Endothelial cell of umbilical vein (primary cell): ENCODE measurements at places on chromosomes 7 and 10.

DNA sequence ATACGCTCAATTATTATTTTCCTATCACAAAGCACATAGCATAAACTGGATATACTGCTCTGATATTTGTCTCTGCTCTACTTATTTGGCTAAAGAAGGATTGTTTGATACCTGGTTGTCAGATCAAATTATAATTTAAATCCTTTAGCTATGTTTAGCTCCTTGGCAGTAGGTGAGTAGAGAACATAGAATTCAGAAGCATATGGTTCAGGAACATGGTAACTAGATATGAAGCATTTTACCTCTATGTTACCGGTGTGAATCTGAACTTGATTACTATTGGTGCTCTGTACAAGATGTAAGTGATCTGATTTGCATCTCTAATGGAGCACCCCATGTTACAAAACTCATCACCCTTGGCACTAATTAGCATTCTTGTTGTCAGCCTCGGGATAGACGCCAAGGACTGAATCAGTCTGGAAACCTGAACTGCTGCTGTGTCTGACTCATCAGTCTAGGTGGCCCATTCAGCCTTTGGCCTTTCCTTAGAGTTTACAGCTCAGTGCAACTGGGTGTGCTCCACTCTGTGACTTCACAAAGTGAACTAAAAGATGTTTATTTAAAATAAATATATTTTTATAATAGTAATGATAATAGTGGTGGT lies 12.3 kb upstream of the MYPN start:
- DNase-seq: peak; percentile 89

DNA sequence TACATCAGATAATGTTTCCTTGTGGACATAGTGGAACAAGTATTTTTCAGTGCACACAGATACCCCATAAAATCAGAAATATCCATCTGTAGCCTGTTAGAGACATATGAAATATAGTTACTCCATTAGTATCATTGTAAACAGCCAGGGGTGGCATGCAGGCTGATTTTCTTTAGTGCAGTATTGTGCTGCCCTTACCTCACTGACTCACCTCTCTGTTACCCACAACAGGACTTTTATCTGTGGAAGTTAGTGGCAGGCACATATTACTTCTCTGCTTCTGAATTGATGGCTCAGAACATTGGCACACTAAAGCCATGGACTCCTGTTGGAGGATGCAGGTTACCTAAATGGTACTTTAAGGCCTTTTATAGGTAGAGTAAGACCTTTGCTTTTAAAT lies 70.0 kb downstream of the SLC25A40 start:
- no peak for DNase-seq

DNA sequence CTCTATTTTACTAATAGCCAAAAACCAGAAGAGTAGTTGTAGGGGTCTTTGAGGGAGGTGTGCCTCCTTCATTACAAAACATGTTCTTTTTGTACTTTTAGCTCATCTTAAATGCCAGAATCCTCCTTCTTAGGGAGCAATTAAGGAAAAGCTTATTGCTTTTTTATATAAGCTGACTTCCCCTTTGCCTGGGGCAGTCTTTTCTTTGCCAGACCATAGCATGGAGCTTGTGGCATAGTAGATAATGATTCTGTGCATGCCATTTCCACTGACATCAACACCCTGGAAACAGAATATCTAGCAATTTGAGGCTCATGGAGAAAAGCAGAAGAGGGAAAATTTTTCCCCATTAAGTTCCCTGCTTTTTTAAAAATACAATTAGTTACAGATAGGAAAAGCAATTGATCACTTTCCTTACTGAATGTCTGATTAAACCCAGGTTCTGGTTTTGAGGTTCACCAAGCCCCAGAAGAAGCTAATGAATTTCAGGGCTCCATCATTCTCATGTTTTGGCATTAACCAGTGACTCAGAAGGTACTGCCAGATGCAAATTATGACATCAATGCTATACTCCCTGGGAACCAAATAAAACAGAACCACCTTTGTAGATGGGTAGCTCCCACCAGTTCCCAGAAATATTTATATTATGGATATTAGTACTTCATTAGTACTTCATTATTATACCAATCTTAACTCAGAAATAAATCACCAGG lies 410.6 kb downstream of the KCNMA1 start:
- no peak for DNase-seq

DNA sequence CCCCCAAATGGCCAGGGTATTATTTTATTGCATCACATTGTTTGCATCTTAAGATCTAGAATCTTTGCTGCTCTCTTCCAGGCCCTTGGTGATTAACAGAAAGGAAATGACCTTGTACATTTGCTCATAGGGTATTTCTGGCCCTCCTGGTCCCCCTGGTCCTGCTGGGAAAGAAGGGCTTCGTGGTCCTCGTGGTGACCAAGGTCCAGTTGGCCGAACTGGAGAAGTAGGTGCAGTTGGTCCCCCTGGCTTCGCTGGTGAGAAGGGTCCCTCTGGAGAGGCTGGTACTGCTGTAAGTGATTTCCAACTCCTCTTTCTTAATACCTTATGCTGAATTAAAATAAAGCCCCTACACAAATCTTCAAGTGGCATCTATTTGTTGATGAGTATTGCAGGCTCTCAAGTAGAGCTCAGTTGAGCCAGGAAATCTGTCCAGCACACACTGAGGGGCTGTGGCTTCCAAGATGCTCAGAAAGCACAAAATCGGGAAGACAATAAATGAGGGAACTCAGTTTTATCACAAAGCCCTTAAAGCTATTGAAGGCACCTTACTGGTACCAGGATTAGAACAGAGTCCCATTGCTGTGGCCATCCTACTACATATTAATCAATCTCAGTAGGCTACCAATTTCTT lies 28.2 kb downstream of the COL1A2 start:
- no peak for DNase-seq

GRCh38 chr10:43785252-43785651 lies 136.6 kb upstream of the ZNF32 start:
- DNase-seq: peak; percentile 21

GRCh38 chr7:38181111-38181510 lies 3.1 kb downstream of the STARD3NL start:
- DNase-seq: peak; percentile 56

GRCh38 chr10:67319976-67320375 lies 376.0 kb downstream of the CTNNA3 start:
- DNase-seq: no peak

DNA sequence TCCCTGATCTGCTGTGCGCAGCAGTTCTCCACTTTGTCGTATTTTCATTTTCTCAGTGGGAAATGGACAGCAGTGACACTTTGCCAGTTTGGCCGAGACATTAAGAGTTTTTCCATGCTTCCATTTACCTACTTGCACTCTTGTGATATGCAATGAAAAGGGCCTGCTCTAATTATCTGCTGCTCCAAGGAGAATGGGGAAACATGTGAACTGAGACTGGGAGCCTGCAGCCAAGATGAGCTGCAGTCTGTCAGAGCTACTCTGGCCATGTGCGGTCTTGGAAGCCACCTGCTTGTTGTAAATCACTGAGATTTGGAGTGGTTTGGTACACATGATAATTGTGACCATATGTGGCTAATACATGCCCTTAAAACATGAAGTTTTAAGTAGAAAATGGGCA lies 586.6 kb upstream of the POT1 start:
- no peak for DNase-seq

- no peak for DNase-seq
Measured at GRCh38 chr10:110029450-110029849, 21.7 kb downstream of the ADD3 start.
